Cerebellar nuclear complex (tissue), 1 donor: ENCODE measurements at places on chromosomes 13 and 19.

DNA sequence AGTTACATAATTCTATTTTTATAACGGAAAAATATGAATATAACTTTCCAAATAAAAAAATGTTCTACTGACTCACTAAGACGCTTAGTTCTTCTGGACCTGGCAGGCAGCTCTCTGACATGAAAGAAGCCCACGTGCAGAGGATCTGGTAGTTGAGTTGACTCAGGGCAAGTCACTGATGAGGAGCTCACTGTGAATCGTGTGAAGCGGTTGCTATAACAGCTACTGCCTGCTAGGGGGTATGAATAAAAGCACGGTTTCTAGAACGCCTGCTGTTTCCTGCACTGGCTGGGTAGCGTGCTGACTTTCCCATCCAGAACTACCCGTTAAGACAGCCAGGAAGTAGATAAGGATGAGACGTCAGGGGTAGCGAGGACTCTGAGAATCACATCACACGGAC lies 54.7 kb upstream of the WASF3 start:
- no peak for DNase-seq

DNA sequence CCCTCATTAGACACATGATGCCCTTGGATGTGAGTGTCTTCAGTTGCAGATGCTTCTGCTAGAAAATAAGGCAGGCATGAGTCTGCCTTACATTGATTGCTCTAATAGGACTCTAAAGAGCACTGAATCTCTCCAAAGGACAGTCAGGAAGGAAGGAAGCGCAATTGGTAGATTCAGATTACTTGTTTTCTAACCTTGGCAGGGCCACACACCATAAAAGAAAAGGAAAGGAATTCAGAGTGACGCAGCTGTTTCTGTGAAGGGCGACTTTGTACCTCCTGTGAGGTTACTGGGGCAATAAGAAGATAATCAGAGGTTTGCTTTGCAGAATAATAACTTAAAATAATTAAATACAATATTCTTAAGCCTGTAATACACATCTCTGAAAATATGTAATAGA lies 48.0 kb downstream of the FRY start:
- DNase-seq, result no peak

- no peak for DNase-seq
These were observed 1.2 kb downstream of the SLC7A9 start for GRCh38 chr19:32868206-32868950.

DNA sequence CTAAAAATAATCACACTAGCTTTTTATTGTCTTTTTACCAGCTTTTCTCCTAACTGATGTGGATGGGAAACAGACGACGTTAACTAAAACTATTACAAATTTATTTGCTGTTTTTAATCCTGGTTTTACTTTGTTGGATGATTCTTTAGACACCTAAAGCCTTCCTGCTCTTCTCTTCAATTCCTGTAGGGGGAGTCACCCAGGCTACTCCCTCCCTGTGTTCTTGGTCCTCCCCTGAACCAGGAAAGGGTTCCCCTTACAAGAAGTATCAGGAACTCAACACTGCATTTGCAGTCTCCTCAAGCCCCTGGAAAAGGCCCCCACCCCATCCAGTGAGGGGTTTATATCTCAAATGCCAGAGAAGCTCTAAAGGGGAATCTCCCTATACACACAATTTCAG lies 206.1 kb downstream of the SUCLA2 start:
- DNase-seq, result no peak

DNA sequence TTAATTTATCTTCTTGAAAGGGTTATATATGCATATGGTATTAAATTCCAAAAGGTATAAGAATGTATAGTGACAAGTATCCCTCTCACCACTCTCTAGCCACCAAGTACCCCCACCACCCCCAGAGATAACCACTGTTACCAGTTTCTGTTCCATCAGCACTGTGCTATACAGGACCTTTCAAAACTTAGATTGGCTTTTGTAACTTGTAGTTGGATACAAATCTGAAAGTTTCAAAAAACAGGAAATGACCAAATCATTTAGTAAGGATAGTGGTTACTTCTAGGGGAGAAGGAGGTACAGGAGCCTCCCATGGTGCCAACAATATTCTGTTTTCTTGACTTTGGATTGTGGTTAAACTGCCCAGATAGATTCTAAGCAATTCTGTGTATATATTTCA lies 56.7 kb downstream of the AKAP11 start:
- DNase-seq, result no peak

- no peak for DNase-seq
These were observed 191.5 kb upstream of the KL start for GRCh38 chr13:32824675-32825074.

DNA sequence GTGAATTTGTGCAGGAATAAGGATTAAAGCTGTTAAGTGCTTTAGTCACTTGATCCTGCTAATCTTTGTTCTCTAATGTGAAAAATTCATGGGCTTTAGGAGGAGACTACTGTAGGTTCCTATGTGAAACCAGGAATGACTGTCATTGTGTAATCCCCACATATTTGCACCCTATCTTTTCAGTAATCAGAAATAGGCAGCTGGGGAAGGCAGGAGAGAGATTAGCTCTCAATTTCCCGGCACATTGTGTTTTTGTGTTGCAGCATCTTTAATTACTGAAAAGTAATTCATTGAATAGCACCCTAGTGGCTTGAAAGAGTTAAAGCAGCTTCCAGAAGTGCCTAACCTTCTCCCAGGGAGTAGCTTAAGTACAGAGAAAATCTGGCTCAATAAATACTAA lies 282.9 kb downstream of the OLFM4 start:
- no peak for DNase-seq
